Kidney glomerular epithelial cell (primary cell): ENCODE measurements at places on chromosomes 16 and 17.

- DNase-seq: no peak
These were observed 39.8 kb upstream of the AKAP1 start for GRCh38 chr17:57044976-57045867.

DNA sequence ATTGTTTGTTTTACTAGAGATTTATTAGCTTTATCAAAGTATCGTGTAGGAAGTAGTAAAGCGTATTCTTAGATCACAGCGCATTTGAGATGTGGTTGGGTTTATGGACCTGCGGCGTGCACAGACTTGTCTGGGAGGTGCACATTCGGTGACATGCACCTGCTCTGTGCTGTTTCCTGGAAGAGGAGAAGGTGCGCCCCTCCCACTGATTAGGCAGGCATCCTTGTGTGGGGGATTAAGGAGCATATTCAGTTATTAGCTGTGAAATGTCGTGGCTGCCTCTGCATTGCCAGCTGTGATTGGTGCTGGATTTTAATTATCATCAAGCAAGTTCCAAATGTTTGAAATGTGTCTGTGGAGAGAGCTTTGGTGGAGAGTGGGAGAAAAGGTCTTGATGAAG, 903.8 kb upstream of the RBFOX1 start:
- DNase-seq: no peak

DNA sequence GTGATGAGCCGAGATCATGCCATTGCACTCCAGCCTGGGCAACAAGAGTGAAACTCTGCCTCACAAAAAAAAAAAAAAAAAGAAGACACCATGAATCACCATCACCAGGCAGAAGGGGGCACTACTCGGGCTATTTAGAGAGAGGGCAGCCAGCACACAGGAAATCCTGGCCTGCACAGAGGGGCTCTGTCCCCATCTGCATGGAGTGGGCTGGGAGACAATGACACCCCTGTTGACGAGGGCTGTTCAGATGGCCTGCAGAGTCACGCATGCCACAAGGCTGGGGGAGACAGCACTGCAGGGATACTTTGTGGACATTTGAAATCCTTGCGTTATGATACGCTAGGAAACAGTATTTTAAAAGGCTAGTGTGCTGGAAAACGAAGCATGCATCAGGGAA, 48.3 kb downstream of the CUEDC1 start:
- DNase-seq: no peak

GRCh38 chr16:21053590-21053989, 97.1 kb downstream of the DNAH3 start:
- no peak for DNase-seq

DNA sequence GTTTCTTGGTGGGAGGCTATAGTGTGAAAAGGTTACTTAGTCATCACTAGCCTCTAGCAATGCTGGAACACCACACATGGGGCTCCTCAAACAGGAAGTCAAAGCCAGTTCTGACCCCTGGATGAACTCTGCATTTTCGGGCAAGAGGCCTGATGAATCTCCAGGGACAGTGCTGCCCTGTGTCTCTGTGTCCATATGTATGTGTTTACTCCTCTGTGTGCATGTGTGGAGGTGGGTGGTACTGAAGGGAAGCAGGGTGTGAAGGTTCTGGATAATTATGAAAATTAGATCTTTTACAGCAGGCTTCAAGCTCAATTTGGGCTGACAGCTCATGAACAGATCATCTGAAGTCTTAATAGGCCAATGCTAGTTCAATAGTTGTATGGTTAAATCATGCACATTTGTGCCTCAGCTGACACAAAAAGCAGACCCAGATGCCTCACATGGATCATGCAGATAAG, 133.6 kb downstream of the SNX11 start:
- peak; percentile 56 for DNase-seq

GRCh38 chr16:86975445-86975844, 341.7 kb downstream of the C16orf95 start:
- peak; percentile 73 for DNase-seq

DNA sequence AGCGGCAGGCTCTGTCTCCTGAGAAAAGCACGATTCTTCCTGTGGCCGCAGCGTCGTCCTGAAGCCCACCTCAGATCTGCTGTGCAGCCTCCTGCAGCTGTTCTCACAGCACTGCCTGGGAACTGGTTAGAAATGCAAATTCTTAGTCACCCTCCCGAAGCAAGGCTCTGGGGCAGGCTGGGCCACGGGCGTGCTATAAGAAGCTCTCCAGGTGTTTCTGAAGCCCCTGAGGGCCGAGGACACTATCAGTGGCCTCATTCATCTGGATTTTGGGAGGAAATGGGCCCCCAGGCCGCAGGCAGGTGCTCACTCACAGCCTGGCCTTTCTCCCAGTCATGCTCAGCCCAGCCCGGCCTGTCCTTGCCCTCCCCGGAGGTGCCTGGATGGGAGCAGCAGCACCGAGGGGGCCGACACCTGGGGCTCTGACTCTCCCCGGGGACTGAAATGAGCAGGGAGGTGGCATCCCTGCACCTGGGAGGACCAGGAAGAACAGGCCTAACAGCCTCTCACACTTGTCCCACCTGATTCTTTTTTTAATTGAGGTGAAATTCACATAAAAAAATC, 10.4 kb upstream of the NLRC3 start:
- no peak for DNase-seq

DNA sequence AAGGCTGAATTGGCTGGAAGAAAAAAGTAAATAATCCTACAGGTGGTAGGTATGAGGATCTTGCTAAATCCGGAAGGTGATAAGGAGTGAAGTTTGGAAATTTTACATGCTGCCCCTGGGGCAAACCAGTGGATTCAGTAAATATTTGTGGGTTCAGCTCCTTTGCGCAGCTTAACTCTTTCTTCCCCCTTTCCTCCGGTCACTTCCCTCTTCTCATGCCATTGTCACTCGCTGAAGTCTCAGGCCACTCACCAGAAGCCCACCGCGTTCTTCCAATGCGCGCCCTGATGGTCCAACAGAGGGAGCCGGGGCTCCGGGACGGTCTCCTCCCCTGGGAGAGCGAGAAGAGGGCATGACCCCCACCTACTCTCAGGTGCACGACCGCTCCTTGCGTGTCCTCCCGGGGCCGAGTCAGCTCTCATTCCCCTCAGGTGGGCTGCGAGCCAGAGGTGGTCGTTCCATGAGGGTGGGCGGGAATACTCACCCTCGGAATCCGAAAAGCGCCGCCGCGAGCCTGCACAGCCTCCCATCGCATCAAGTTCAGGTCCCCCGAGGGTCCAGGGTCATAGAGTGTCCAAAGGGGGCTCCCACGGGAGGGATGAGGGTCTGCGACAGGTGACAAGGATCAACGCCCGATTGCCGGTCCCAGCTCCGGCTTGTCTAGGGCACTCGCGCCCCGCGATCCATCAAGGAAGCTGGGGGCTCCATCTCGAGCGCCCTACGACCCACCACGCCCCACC, 474 bp downstream of the CLN3 start:
- no peak for DNase-seq

DNA sequence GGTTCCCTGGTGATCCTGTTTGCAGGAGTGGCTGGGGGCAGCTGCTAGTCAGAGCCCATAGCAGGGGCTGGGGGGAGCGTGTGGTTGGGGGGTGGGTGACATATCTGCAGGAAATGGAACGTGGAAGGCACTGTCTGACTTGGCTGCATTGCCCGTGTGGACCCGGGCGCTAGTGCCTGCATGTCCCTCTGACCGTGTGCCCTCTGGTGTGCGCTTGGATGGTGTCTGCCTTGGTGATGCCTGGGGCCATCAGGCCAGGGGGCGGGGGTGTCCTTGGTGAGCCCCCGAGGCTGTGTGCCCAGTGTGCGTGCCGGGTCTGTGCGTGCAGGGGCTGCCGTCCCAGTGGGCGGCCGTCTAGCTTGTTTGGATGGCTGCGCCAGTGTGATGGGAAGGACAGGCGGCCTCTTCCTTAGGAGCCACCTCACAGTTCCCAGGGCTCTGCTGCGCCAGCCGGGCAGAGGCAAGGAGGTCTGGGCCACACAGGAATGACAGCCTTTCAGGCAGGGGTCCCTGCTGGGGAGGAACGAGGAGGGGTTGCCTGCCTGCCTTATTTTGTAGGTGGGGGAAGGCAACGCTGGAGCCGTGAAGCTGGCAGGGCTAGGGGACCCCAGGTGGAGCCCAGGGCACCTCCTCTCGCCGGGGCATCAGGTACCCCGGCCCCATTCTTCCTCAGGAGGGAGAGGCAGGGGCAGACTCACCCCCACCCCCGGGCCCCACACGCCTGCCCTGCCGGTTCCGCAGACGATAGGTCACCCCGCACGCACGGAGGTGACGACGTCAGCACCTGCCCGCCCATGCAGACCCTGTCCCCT, 693 bp downstream of the NDRG4 start:
- DNase-seq: no peak

- peak; percentile 92 for DNase-seq
These were observed 11.3 kb downstream of the DNAAF1 start for GRCh38 chr16:84156342-84156784.

DNA sequence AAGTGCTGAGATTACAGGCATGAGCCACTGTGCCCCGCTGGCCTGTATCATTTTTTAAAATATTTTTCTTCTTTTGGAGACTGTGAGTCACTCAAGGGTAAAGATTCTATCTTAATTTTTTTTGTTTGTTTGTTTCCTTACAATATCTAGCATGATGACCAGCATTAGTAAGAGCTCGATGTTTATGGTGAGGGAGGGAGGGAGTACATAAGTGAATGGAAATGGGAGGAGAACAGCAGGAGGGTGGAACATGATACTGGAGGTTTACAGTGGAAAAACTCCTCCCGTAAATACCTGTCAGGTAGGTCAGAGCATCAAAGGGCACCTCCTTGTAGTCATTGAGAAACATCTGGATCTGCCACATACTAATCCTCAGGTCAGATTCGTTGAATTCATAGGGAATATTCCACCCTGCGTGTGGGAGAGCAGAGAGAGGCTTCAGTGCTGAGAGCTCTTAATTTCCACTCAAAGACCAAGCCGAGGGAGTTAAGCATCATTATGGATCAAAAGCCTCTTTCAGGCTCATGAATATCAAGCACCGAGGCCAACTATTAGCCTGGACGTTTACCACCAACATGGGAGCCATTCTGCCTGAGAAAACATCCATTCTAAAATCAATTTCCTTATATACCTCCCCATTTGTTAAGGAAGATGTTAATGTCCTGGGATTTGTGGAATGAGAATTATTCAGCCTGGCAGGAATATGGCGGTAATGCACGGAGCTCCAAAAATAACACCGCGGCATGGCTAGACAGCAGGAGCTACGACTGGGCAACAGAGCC, 51.8 kb downstream of the LYRM1 start:
- no peak for DNase-seq

DNA sequence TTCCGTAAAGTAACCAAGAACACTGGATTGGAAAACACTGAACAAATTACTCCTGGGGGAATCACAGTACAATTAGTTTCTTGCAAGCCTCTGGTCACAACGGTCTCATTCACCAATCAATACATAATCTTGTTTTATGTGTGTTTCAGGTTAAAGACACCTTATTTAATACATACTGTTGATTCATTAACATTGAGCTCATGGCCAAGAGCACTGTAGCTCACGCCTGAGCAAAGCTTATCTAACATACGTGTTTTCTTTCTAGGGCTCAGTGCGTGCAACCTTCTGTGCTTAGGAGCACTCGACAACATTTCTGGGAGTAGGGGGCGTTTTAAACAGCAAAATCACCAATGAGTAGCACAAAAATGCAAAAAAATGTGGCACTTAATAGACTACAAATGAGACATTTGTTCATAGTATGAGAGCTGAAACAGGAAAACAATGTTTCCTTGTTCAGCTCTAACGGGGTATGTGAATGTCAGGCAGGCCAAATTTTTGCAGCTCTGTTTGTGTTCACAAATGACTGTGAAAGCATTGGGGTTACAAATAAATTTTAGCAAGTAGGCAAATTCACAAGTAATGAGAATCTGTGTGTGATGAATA, 206.2 kb downstream of the CNTNAP4 start:
- no peak for DNase-seq

GRCh38 chr17:41486809-41487530, 2.7 kb downstream of the KRT36 start:
- no peak for DNase-seq

GRCh38 chr17:51598824-51599223, 338.5 kb downstream of the UTP18 start:
- no peak for DNase-seq

GRCh38 chr17:75341784-75342486, 52.7 kb upstream of the SLC25A19 start:
- DNase-seq: no peak

DNA sequence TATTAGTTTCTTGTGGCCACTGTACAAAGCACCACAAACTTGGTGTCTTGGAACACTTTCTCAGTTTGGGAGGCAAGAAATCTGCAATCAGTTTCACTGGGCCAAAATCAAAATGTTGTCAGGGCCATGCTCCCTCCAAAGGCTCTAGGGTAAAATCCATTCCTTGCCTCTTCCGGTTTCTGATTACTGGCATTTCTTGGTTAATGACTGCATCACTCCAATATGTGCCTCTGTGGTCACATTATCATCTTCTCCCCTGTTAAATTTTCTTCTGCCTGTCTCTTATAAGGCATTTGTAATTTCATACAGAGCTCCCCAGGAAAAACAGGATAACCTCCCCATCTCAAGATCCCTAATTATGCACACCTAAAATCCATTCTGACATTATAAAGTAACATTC, 34.8 kb downstream of the ZNF287 start:
- no peak for DNase-seq

- peak; percentile 1 for DNase-seq
These were observed 203.9 kb downstream of the CEP112 start for GRCh38 chr17:65987988-65988387.

DNA sequence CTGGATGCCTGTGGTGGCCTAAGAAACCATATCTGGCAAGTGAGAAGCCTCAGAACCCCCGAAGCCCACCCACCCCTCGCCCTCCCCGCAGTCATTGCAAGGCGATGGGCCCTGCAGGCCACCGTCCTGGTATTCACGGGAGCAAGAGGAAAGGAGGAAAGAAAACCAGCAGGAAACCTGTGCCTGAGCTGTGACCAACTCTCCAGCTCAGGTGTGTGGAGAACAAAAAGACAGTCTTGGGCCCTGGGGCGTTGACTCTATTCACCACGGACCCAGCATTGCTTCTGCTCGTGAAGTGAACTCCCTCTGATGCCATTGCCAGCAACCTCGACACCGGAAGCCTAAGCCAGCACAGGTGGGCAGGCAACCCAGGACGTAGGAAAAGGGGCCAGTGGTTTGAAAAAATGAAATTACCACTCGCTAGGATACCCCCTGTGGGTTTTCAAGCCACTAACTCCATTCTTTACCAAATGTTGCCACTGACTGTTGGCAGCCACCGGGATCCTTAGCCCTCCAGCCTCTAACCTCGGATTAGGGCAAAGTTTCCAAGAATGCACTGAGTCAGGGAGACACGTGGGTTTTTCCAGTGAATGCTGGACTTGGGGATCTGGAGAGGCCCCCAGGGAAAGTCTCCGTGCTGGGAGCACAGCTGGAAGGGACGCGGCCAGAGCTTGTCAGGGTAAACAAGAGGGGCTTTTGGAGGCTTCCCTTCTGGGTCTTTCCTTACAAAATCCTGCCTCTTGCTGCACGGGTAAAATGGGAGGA, 25.1 kb downstream of the FA2H start:
- DNase-seq: no peak

GRCh38 chr17:56679777-56680422, 86.4 kb downstream of the NOG start:
- DNase-seq: no peak

- DNase-seq: no peak
These were observed 387.4 kb upstream of the ASIC2 start for GRCh38 chr17:33680472-33680871.

- DNase-seq: no peak
These were observed 825.4 kb downstream of the KCNJ18 start for GRCh38 chr17:22517716-22518115.

- no peak for DNase-seq
These were observed 6.6 kb downstream of the HSD11B2 start for GRCh38 chr16:67437513-67437912.
